ENCODE measurements at places on chromosomes 11 and 22.

DNA sequence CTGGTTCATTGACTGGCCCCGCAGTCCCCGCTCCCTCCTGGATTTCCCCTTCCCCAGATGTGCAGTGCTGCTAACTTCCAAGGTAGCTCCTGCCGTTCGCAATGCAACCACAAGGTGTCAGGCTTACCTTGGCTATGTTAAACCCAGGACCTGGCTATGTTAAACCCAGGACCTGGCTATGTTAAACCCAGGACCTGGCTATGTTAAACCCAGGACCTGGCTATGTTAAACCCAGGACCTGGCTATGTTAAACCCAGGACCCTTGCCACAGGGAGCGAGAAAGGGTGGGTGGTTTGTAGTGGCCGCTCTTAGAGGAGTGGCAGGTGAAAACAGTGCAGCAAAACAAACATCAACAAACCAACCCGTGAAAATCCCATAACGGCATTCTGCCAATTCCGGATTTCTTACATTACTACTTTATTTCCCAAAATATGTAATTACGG lies 2.9 kb upstream of the ADAMTS8 start:
- peak; percentile 84 for DNase-seq

DNA sequence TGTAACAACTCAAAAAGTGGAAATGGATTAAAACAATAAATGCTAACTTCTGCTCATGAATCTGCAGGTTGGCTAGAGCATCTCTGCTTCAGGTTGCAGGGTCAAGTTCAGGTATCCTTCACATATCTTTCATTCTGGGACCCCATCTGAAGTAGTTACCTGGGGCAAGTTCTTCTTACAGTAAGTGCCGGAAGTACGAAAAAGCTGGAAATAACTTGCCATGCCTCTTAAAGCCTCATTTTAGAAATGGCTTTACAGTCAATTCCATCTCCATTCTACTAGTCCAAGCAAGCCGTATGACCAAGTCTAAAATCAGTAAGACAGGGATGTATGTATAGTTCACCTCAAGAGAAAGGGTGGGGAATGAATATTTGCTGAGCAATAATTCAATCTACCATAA lies 93.7 kb downstream of the FCHSD2 start:
- DNase-seq = no peak

DNA sequence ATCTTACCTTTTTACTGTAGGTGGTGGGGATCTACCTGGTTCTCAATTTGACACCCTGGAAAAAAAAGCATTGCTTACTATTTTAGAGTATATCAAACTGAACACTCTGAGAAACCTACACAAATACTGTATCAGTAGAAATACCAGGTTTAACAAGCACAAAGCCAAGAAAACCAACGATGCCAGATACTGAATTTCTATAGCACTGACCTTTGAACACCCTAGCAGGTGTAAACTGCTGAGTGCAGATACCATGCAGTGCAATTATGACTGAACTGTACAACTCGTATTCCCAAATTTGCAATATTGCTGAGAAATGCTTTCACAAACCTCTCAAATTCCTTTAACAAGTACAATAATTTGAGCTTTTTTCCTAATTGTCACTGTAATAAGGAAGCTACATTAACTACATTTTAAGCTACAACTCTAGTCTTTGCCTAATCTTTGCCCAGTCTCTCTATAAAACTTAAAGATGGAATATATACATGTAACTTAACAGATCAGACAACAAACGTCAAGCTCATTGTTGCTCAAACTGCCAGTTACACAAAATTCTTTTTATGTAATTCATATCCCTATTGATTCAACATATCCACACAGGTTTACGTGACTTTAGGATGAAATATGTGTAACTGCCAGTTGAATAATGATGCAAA lies 8.9 kb downstream of the TAF1D start:
- no peak for DNase-seq

- DNase-seq = no peak
Measured at GRCh38 chr11:59800390-59801025, 10.1 kb downstream of the MRPL16 start.

DNA sequence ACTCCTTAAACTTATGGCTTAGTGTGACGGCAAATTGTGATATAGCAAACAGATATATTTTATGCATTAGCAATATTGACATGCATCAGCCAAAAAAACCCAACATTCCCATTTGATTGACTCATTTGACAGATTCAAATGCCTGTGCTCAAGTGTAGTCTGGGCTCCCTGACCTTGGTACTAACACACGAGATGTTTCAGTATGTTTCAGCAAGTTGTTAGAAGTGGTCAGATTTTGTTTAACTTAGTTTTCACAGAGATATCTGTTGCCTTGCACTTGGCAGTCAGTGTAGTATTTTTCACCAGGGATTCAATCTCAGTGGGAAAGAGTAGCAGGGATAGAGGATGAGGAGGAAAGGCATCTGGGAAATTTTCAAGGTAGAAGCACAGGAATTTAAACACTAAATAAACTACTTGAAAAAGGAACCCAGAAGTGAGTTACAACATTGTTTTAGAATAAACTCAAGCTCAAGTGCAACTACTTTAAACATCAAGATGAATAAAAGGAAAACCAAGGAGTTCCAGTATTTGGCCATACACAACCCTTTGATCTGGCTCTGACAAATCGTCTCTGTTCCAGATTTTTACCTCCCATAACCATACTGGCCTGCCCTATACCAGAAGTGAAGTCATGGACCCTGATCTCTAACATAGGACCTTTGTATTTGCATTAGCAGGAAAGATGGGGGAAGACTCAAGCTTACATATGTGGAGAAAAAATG lies 56.5 kb upstream of the BLID start:
- DNase-seq = no peak

GRCh38 chr11:44624761-44625221 lies 59.3 kb downstream of the CD82 start:
- DNase-seq = no peak

GRCh38 chr11:44046182-44046581 lies 1.6 kb upstream of the ACCSL start:
- no peak for DNase-seq

GRCh38 chr22:22369964-22370270 lies 125.3 kb downstream of the VPREB1 start:
- no peak for DNase-seq

DNA sequence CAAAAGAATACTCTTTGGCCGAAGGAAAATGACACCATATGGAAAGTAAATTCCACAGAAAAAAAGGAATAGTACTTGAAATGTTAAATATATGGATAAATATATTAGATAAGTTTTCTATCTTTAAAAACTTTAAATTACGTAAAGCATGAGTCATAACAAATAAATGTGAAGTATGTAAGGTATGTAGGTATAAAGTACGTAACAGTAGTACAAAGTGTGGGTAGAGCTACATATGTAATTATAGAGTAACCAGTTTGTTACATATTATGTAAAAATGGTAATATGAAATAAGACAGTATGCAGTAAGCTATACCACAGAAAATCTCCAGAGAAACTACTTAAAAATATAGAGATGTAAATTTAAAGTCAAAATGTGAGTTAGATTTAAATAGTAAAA lies 582.3 kb upstream of the CHORDC1 start:
- DNase-seq = no peak

DNA sequence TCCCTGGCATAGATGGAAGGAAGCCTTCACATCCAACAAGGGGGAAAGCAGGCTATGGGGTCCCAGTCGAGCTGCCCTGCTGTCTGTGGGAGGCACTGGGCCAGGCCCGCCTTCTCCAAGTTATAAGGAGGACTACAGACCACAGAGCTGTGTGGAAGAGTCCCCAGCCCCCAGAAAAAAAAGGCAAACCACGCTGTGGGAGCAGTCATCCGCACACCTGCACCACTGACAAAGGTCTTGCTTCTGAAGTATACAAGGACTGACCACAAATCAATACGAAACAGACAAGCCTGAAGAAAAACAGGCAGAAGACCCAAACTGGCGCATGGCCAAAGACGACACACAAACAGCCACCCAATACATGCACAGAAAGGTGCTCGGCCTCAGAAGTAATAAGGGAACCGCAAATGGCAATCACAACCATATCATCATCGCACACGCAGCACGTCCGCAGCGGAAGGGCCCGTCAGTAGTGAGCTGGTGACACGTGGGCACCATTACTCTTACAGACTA lies 384.1 kb downstream of the CTTN start:
- DNase-seq = no peak

- no peak for DNase-seq
Measured at GRCh38 chr11:17610085-17610894, 63.2 kb downstream of the OTOG start.

DNA sequence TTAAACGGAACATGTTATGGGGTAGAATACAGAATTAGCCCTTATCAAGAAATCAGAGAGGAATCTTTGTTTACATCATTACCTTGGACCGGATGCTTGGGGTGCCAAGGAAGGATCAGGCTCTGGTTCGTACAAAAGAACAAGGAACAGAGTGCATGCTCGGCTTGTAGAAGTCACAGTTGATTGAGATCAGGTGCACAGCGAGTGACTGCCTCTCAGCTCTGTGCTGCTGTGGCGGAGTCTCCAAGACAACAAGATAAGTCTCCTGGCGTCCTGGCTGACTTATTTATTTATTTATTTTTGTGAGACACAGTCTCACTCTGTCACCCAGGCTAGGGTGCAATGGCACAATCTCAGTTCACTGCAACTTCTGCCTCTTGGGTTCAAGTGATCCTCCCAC lies 31.8 kb downstream of the GLB1L2 start:
- no peak for DNase-seq

DNA sequence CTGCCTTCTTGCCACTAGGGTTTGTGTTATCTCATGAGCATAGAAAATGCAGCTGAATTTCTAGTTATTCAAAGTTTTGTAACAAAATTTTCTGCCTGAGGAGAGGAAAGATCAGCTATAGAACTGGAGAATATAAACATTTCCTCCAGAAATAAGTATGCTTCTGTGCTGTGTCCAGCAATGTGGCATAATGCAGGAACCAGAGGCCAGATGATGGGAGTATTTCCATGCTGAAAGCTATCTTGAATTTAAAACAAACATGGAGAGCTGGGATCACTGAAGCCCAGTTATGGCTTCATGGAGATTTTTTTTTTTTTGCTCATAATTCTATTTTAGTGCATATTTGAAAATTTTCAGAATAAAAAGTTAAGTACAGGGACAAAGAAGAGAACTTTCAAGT lies 608.2 kb downstream of the SOX6 start:
- no peak for DNase-seq

GRCh38 chr22:46391486-46392136 lies 56.1 kb downstream of the TRMU start:
- DNase-seq = no peak

DNA sequence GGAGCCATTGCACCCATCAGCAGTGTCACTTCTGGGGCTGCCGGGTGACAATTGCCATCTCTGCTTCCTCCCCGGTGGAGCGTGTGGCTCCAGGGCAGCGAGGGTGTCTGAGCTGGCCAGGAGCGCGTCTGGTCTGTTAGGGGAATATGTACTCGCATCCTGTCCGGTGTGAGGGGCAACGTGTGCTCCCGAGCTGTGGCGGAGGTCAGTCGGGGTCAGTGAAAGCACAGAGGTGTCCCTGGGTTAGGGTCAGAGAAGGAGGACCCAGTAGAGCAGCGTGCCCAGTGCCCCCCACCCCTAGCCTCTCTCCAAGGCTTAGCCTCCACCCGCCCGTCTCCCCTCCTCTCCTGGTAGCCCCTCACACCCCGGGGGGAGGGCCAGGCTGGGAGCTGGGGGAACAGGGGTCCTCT lies 1.5 kb downstream of the CLCF1 start:
- DNase-seq = no peak

- DNase-seq = peak; percentile 55
Measured at GRCh38 chr11:102940714-102941588, 14.6 kb downstream of the MMP13 start.

All from GM13977 (cell line).